ENCODE measurements at places on chromosomes 3 and 15.

- DNase-seq: no peak
Measured at GRCh38 chr3:159356606-159357005, 554.8 kb downstream of the MFSD1 start.

DNA sequence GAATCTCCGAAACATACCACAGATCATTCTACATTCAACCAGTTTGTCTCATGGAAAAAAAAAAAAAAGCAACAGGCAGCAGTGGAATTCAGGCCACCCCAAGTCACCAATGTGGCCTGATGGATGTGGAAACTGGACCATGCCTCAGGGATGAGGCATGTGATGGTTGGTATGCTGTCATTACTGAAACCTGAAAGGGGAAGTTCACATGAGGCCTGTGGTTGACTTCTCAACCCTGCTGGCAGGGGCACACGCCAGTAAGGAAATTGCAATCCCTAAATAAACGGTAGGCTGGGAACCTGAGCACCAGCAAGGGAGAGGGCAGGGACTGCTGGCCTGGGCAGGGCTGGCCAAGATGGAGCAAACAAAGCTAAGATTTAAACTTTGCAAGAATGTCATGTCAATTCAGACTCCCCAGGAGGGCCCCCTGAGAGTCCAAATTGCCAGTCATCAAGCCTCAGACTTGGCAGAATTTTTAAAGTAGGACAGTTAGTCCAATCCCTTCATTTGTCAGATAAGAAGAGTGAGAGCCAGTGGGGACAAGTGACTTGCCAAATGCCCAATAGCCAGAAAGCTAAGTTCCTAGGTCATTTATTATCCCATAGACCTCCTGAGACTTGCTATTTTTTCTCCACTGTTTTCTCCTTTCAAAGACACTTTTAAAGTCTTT, 310.4 kb downstream of the ERC2 start:
- no peak for DNase-seq

GRCh38 chr15:27499191-27499590, 528.2 kb downstream of the GABRG3 start:
- DNase-seq: no peak

DNA sequence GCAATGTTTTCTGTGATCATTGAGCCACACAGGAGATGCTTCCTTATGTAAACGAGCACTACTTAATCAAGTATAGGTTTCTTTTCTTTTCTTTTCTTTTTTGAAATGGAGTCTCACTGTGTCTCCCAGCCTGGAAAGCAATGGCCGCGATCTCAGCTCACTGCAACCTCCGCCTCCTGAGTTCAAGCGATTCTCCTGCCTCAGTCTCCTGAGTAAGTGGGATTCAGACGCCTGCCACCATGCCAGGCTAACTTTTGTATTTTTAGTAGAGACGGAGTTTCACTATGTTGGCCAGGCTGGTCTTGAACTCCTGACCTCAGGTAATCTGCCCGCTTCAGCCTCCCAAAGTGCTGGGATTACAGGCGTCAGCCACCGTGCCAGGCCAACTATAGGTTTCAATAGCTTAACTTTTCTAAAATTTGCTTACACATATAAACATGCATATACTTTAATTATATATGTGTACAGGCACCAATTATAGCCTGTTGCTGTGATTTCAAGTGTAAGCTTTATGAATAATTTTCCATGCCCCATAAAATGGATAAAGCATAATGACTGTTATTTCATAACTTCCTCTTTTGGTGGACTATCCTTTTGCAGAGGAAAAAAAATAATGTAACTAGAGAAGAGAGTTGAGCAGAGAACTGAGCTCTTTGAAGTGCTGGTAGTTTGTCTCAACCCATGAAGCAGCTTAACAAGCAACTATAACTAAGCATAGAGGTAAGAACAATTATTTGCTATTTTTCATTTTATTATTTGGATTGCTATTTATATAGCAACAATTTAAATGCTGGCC, 24.8 kb upstream of the MBNL1 start:
- DNase-seq: no peak

GRCh38 chr15:70605606-70606410, 157.6 kb downstream of the UACA start:
- DNase-seq: no peak

DNA sequence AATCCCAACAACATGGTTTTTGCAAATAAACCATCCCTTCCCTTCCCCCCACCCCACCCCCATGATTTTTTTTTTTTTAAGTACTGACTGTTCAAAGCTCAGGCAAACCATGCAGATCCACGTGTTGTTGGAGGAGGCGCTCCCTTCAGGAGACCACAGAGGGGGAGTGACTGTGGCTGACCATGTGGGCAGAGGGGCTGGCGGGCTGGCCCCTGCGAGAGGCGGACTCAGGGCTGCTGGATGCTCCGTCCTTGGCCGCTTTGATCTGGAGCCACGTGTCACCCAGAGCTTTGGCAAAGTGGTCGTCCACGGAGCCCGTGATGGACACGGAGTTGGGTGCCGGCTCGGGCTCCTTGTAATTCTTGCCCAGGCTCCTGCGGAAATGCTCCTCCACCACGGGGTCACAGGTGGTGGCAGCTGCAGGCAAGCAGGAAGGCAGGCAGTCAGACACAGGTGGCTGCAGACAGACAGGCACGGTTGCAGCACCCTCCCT, 85.3 kb downstream of the VGLL4 start:
- no peak for DNase-seq

GRCh38 chr15:57743424-57743823, 36.9 kb downstream of the POLR2M start:
- DNase-seq: no peak

Data from stimulated activated CD8-positive, alpha-beta memory T cell treated with anti-CD3 and anti-CD28 coated beads, Interleukin-4, amount 100 ng/mL, for 1 hour (primary cell).